ENCODE measurements at places on chromosomes 3 and 15. TPM values are rescaled to one million over a fixed set of nuclear protein-coding genes. Genes with fewer than 3 reads are reported as not detected.

DNA sequence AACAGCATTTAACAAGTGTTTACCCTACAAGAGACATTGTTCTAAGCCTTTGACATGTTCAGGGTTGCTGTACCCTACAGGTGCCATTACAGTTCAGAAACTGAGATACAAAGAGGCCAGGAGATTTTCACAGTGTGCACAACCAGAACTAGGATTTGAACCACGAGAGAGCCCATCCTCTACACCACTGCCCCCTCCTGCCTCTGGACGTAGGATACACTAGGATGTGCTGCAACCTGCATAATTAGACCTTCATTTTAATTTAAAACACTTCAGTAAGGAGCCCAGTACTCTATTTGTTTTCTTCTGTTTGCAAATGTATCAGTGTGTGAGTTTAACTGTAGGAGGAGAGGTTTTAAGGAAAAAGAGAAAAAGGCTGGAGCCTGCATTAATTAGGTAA lies 123.1 kb upstream of the RARB start:
- no peaks in the 10 kb centered on the region for H3K4me1 ChIP-seq
- H3K36me3 ChIP-seq, result no peaks in the 10 kb centered on the region
- no peaks in the 10 kb centered on the region for H3K27me3 ChIP-seq
- H3K4me3 ChIP-seq, result no peak overlapping the region

DNA sequence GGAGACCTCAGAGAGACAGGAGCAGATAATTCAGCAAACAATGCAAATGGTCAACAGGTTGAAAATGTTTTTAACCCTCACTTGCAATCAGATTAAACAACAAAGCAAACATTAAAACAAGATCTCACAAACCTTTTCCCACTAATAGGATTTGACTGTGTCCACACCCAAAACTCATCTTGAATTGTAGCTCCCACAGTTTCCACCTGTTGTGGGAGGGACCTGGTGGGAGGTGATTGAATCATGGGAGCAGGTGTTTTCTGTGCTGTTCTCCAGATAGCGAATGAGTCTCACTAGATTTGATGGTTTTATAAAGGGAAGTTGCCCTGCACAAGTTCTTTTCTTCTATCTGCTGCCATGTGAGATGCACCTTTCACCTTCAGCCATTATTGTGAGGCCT lies 1.3 kb upstream of the LYSMD4 start:
- no peak overlapping the region for H3K27ac ChIP-seq
- no peaks in the 10 kb centered on the region for H3K4me1 ChIP-seq

DNA sequence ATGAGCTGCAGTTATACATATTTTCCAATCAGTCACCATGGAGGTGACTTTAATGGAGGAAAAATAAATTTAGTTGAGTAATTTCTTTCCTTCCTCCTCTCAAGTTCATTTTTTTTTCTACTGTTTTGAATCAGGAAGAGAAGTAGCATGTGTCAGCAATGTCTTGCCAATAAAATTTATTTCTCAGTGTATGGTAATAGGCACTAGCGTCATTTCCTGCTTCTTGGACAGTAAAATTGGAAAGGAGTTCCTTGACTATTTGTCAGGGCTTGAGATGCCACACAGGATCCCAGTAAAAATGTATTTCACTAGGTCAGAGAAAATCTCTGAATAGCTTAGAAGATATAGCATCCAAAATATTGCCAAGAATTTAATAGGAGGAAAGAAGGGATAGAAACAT lies 605.9 kb downstream of the ROBO1 start:
- H3K4me3 ChIP-seq, result no peak overlapping the region
- H3K27me3 ChIP-seq, result no peaks in the 10 kb centered on the region
- H3K36me3 ChIP-seq, result no peaks in the 10 kb centered on the region
- no peak overlapping the region for H3K27ac ChIP-seq
- H3K4me1 ChIP-seq, result no peaks in the 10 kb centered on the region

CSTA gene
- not detected for total RNA-seq

DNA sequence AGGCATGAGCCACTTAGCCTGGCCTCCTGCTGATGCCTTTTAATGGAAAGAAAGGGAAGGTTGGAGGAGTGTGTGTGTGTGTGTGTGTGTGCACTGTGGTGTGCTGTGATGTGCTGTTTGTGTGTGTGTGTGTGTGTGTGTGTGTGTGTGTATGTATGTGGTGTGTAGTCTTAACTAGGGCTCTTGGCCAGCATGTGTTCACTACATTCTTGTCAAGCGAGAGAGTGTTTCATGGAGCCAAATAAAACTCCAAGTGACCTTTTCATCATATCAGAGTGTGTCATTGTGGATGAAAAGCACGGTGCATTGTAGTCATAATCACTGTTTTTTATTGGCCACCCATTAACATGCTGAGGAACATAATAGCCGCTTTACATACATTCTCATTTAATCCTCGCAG lies 30.8 kb upstream of the BHLHE40 start:
- H3K4me1 ChIP-seq, result peaks cover 24% of the 10 kb centered on the region
- DNase-seq, result no peak
- no peak overlapping the region for H3K27ac ChIP-seq
- H3K27me3 ChIP-seq, result no peaks in the 10 kb centered on the region

- peaks cover 33% of the 10 kb centered on the region for H3K4me1 ChIP-seq
- H3K27me3 ChIP-seq, result no peaks in the 10 kb centered on the region
- H3K4me3 ChIP-seq, result no peak overlapping the region
Measured at GRCh38 chr3:141367038-141367730, 1.1 kb upstream of the ZBTB38 start.

CCDC80 gene
- total RNA-seq, result 74.3 TPM

DNA sequence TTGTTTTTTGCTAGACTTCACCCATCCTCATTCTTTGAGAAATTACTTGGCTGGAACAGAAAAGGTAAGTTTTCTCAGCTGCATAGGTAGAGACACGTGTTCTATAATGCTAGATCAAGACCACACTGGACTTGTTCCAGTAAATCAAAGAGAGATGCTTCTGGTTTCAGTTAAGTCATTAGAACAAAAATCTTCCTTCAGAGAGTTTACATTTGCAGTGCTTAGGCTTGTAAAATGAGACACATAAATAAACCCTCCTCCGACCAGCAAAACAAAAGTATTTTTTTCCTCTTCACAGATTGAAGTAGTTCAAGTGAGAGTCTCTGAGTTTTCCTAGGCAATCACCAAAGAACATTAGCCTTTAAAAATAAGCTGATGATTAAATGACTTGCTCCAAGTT lies 87.3 kb upstream of the PROK2 start:
- H3K27ac ChIP-seq, result peak overlapping the region; percentile 4
- no peaks in the 10 kb centered on the region for H3K36me3 ChIP-seq
- no peaks in the 10 kb centered on the region for H3K27me3 ChIP-seq
- peaks cover 7% of the 10 kb centered on the region for H3K4me1 ChIP-seq
- no peak overlapping the region for H3K4me3 ChIP-seq

All from thyroid gland (tissue), 4 donors.